ENCODE measurements at places on chromosomes 12 and 14.
A peak's percentile ranks its signal among the peaks of the same experiment; 100 is the strongest.

DNA sequence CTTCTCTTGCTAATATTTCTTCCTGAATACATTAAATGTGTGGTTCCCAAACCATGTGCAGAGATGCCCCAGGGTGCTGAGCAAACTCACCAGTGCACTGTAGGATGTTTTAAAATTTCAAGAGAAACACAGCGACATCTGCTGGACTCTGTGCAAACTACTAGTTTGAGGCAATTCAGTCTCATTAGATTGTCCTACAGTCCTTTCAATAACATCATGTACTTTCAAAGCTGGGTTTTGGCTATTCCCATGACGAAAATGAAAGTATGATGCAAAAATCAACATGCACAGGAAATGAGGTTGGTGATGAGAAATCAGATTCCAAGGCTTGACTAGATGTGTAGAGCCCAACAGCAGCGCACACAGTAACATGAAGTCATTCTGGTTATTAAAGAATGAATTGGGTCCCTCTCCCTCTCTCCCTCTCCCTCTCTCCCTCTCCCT, 66.3 kb downstream of the CLIP1 start:
- DNase-seq = peak; percentile 11

DNA sequence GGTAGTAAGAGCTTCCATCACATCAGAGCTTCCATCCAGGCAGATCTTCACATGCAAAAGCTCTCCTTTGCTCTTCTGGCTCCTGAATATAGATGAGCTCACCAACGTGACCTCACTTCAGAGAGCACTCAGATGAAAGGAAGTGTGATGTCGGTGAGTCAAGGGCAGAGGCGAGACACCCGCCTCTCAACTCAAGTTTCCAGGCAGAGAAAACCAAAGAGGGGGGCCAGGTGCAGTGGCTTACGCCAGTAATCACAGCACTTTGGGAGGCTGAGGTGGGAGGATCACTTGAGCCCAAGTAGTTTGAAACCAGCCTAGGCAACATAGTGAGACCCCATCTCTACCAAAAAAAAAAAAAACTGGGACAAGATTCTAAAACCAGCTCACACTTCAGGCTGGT, 126.9 kb downstream of the DUSP6 start:
- peak; percentile 72 for DNase-seq

DNA sequence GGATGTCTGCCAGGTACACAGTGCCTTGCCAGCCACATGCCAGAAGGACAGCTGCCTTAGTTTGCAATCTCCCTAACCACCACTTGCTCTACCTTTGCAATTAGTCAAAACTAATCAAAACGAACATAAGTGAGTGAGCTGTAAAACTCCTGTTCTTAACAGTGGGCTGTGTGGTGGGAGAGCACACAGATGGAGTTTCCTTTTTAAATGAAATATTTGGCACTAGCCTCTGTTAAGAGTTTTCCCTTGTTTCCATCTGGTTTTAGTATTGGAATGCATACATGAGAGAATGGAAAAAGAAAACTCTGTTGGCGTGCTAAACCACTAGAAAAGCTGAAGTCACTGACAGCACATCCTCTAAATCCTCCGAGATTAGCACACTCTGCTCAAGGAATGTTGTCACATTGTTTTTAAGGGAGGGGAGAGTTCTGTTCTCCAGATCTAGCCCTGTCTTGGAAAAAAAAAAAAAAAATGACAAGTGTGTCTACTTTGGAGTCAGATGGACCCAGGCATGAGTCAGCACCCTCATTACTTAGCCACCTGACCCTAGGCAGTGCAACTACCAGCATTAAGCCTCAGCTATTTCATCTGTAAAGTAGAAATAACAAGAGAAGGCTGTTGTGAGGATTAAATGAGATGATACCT, 83.9 kb downstream of the STXBP6 start:
- DNase-seq = no peak

GRCh38 chr12:65863972-65864371, 39.7 kb downstream of the HMGA2 start:
- DNase-seq = no peak

GRCh38 chr14:89719366-89720075, 235.0 kb downstream of the EFCAB11 start:
- no peak for DNase-seq

DNA sequence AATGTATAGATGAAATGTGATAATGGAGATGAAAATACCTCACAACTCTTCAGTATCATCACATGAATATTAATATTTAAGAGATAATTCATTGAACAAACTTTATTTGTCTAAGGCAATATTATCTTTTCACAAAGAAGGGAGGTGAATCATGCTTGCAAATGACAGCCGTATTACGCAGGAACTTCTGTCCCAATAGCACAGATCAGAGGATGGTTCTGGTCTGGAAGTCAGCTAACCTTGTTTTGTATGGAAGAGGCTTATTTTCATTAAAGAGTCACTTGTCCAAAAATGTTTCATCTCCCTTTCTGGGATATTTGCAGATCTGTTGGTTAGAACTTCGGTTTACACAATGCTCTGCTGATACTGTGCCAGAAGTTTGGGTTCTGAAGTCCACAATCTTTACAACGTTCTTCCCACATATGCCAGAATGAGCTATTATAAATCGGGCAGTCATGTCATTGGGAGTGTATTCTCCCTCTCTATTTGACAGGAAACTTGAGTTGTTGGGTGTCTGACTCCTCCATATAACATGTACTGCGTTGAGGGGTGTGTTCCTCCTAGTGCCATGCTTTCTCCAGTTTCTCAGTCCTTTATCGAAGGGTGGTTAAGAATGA, 29.8 kb downstream of the YY1 start:
- DNase-seq = no peak

GRCh38 chr12:54765652-54766051, 88.7 kb upstream of the MUCL1 start:
- DNase-seq = no peak

GRCh38 chr12:58310368-58310767, 369.0 kb downstream of the ATP23 start:
- DNase-seq = no peak

DNA sequence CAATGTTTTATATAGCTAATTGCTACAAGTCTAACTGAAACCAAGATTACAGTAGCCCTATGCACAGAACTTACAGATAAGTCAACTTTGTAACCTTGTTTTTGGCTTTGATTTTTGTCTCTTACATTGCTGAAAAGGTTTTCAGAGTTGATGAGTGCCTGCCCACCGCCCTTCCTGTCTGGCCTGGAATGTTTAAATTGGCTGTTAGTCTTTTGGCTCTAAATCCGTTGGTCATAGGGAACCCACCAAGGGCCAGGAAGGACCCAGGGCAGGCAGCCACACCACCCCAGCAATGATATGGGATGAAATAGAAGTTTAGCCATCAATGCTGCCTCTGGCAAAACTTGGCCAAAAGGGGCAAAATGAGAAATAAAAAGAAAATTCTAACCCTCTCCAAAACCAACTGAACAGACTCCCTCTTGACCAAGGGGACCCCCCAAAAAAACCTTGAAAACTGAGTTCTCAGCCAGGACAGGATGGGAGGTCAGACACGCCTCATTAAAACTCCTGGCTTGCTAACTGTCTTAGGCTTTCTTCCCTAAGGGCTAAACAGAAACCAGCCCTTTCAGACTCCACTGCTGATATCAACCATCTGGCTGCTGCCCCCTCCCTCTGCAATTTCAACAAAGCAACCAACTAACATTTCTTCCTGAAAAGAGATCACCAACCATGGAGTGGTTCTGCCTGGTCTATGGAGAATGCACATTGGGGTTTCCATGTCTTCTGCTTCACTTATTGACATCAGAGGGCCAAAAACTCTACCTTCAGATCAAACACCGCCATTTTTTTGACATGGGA, 242.1 kb upstream of the NOS1 start:
- no peak for DNase-seq

GRCh38 chr12:57628280-57629191, 4.5 kb downstream of the B4GALNT1 start:
- DNase-seq = no peak

DNA sequence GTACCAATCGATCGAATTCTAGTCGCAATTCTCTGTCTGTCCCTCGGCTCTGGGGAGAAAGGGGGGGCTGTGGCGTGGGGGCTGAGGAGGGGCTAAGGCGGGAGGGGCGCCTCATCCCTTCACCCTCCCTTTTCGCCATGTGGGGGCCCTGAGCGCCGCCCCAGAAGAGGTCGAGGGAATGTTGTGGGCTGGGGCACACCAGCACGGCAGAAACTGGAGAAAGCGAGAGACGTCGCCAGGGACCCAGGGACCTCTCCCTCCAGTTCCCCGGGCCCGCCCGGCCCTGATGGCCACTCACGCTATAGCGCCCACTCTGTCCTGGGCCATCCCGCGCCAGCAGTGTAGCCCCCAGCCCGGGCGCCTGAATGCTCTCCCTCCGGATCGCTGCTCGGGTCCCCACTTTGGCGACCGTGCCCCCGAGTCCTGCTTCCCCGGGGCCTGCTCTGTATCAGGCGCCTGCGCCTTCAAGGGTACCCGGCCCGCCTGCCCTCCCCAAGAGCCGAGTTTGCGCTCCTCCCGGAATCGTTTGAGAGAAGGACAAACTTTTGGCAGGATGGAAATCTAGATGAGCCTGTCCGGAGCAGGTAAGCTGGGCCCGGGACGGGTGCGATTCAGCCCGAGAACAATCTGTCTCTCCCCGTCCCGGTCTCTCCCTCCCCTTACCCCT, 62.6 kb downstream of the SMUG1 start:
- DNase-seq = no peak

GRCh38 chr14:61145903-61146481, 135.1 kb downstream of the TMEM30B start:
- no peak for DNase-seq

- DNase-seq = no peak
Observed at GRCh38 chr12:6062757-6063735, 61.4 kb downstream of the VWF start.

Measured in stimulated activated CD8-positive, alpha-beta memory T cell treated with anti-CD3 and anti-CD28 coated beads, Interleukin-15, amount 100 ng/mL, for 48 hours (primary cell).